ENCODE measurements at places on chromosomes 4 and X. TPM values are rescaled to one million over a fixed set of nuclear protein-coding genes. Genes with fewer than 3 reads are reported as not detected.
A peak's percentile ranks its signal among the peaks of the same experiment; 100 is the strongest.

DNA sequence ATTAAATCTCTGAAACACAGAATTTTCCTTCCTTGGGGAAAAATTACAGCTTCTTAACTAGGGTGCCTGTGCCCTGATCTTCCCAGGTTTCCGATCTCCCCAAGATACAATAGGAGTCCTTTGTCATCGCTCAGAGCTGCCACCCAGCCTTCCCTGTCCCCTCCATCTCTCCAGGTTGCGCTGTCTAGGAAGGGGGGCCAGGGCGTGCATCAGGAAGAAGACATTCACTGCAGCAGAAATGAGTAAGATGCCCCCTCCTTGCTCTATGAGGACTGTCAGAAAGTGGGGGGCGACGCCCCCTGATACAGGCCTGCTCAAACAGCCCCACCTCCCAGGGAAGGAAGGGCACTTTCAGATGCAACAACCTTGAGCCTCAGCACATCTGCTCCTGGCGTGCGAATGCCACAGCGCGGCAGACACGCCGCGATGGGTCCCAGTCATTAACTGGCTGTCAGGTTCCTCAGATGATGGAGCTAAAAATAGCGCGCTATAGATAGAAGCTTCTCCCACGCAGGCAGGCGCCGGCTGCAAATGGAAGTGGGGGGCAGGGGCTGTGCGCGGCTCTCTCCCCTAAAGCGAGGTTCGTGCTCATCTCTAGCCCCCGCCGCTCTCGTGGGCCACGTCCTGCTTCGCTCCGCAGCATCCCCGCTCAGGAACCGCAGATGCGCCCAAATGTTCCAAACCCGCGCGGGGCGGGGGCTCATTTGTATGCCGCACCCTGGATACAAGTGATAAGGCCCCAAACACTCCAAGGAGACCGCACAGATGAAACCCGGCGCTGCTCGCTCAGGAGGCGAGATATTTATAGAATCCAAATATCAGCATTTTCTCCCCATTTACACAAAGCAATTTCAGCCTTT is 57.6 kb upstream of the LGI2 start:
- peak; percentile 17 for DNase-seq

- DNase-seq, result no peak
These were observed 74.3 kb downstream of the NUDT10 start for GRCh38 chrX:51406688-51407519.

GPC3 gene
- total RNA-seq, result 0.49 TPM

DNA sequence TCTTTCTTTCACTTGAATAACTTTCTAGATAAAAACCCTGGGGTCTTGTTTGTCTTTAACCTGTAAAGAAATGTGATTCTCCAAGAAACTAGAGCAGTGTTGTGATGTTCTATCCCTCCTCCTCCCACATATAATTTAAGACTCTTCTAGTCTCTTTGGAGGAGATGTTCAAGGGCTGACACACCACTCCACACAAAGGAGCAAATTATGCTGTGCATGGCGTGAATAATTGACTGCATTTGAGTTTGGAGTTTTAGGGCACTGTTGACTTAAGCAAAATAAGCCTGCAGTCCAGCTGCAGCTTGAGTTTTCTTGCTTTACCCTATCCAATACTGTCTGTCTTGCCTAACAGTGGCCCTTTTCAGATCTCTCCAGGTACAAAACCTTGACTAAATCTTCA is 119.7 kb downstream of the CHRDL1 start:
- DNase-seq, result no peak

GAGE12E gene
- not detected for total RNA-seq

OPRPN gene
- total RNA-seq, result not detected

- DNase-seq, result peak; percentile 21
These were observed 105.1 kb downstream of the ADRA2C start for GRCh38 chr4:3871181-3871852.

DNA sequence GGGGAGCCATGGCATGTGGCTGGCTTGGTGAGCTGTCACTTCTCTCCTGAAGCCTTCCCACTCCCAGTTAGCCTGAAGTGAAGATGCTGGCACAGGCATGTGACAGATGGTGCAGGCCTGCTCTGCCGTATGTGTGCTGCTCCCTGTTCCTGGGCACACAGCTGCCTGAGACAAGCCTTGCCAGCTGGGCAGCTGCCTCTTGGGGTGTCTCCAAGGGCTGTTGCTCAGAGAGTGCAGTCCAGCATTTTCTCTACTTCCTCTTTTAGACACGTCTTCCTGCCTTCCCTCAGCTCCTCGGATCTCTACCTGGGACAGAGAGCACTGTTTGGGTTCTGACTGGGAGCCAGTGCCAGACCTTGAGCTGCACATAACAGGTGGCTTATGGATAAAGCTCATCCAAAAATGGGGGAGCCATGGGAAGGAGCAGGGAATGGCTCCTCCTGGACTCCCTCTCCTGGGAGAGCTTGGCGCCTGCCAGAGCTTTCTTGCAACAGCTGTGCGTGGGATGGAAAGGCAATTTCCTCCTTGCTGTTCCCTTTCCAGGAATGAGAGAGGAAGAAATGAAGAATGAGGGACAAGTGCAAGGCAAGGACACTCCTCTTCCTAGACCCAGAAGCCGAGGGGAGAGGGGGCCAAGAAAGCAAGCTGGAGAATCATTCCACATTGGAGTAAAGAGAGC is 132.9 kb downstream of the MSL3 start:
- no peak for DNase-seq

TRIML2 gene
- not detected for total RNA-seq

EIF2S3 gene
- 366 TPM for total RNA-seq

DNA sequence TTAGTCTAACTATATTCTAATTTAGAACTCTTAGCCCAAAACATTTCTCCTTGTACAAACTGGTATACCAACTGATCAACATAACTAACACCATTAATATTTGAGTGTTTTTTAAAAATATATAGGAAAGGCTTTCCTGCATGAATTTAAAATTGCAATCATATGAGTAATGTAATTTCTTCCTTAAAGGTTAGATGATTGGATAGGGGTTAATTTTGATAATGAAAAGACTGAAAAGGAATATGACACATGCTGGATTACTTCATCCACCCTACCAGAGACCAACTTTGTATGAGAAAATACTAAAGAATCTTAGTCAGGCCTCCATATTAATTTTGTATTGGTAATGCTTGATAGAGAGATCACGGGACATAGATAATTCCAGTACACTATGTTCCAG is 25.1 kb upstream of the PLS3 start:
- no peak for DNase-seq

GRCh38 chr4:153204247-153204671 is at the start of gene TRIM2:
TSS of gene TRIM2 (plus strand) at chr4:153204443. CDS start at chr4:153204531, 88 bp downstream.
- DNase-seq, result no peak

GRCh38 chrX:21843179-21843578 is 3.8 kb downstream of the MBTPS2 start:
- no peak for DNase-seq

CFAP47 gene
- not detected for total RNA-seq

TCEAL1 gene
- 7.1 TPM for total RNA-seq

DNA sequence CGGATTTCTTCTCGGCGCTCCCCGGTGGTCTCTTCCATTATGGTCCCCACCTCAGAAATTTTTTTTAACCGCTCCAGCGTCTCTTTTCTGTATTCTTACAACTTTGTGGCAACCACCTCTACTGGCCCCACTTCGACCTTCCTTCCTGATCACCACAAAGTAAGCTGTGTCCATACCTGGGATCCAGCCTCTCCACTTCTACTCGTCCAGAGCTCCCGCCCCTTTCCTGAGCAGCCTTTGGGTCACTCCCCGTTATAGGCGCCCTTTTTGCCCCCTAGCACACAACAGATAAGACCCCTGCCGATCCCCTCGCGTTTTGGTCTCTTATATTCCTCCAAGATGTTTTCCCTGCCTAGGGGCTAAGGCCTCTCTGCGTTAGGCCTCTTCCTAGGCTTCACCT is 557 bp downstream of the PIGG start:
- DNase-seq, result no peak

GRCh38 chrX:28391528-28391927 is 195.7 kb upstream of the IL1RAPL1 start:
- no peak for DNase-seq

- no peak for DNase-seq
These were observed 3.8 kb upstream of the CENPC start for GRCh38 chr4:67549123-67549522.

CCDC158 gene
- not detected for total RNA-seq

DNA sequence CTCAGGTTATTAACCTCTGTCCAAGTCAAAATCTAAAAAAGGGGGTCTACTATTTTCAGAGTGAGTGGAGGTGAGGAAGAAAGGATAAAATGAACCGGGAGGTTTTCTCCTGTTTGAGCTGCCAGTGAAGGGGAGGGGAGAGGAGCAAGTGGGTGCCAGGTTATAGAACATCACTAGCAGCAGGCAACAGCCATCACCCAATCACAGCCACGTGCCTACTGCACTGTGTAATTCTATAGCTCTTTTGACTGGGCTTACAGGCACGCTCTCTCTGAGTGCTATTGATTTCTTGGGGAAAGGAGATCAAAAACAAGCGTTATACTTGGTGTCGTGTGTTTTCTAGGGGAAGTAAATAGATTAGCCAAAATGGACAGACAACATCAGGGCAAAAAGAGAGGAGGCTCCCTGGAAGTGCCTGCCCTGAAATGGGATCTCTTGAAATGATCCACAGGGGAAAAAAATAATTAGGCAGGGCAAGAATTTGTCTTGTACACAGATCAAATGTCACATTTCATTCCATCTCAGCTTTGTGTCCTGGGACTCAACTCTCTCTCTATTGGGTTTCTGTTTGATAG is 300.5 kb upstream of the LCORL start:
- no peak for DNase-seq

DNA sequence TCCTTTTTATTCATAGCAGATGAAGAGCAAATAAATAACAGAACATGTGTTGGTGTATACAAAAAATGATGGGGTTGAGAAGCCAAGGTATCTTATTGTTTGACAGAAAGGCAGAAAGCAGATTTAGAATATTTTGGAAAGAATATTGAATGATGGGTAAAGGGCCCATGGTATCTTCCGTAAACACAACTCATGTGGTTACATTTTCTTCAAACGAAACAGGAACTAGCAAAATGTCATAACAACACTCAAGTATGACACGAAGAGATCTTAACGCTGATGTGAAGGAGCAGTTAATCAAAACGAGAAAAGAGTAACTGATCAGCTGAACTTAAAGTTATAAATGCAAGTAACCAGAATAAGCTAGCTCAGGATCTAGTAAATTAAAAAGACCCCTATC is 195.7 kb upstream of the GK2 start:
- no peak for DNase-seq

DNA sequence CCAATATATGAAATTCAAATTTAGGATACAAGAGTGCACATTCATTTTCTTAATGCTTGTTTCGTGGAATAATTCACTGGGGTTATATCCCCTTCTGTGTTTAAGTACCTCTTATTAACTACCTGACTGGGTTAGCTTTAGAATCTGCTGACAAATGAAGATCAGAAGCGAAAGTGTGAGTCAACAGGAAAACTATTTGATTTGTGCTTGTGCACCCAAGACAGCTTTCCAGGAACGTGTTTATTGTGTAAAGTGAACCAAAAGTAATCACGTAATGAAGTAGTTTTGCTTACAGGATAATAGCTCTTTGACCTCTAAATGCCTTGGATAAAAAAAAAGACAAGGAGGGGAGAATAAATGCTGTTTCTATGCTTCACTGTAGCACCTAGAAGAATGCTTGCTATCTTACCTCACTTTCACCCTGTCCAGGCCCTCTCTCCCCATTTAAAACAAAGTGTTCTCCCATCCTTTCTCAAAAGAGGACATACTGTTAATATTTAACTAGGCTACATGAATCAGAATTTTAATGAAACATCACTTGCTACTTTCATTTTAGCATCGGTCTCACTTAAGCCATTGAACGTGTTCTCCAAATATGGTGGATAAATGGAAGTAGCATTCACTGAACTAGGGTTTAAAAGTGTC is 141.9 kb downstream of the THOC2 start:
- no peak for DNase-seq

BEX4 gene
- total RNA-seq, result 8.8 TPM

PRDM8 gene
- total RNA-seq, result 0.35 TPM

- DNase-seq, result no peak
These were observed 179.2 kb downstream of the SLC7A11 start for GRCh38 chr4:138062929-138063328.

- no peak for DNase-seq
These were observed 17.5 kb downstream of the BRWD3 start for GRCh38 chrX:80792205-80792604.

PNMA6A gene
- 1.1 TPM for total RNA-seq

- DNase-seq, result no peak
These were observed 2.1 kb downstream of the PNMA6F start for GRCh38 chrX:153319295-153320046.

NEIL3 gene
- 22.7 TPM for total RNA-seq

- no peak for DNase-seq
These were observed 66.3 kb upstream of the FAM9C start for GRCh38 chrX:13110433-13111324.

RBM46 gene
- not detected for total RNA-seq

SSX2 gene
- not detected for total RNA-seq

SAGE1 gene
- not detected for total RNA-seq

PCDH7 gene
- not detected for total RNA-seq

DNA sequence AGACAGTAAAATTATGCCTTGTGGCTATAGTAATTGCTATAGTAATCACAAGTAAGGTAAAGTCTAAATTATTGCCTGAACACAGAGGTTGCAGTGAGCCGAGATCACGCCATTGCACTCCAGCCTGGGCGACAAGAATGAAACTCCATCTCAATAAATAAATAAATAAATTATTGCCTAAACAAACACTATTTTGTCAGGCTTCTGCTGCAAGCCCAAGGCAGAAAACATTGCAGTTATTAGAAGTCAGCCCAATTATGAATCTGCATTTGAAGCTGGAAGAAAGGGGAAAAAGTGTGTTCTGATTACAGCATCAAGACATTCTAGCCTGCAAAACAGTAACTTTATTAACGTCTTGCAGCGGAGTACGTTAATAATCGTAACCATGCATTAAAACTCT is 17.1 kb downstream of the HSD17B13 start:
- DNase-seq, result no peak

JCHAIN gene
- not detected for total RNA-seq

GRCh38 chr4:35358001-35358584 is 886.2 kb downstream of the ARAP2 start:
- DNase-seq, result no peak

- DNase-seq, result no peak
These were observed 50.4 kb downstream of the SHROOM3 start for GRCh38 chr4:76485450-76485849.

CXCL9 gene
- 0.89 TPM for total RNA-seq

VEGFD gene
- total RNA-seq, result not detected
